ENCODE measurements at places on chromosomes 4 and X.

- DNase-seq = peak; percentile 59
Measured at GRCh38 chr4:146095091-146095690, 80.3 kb upstream of the LSM6 start.

GRCh38 chr4:5609306-5610007 is 98.9 kb downstream of the EVC2 start:
- DNase-seq = no peak

- no peak for DNase-seq
Measured at GRCh38 chrX:56385336-56385735, 153.2 kb downstream of the KLF8 start.

- DNase-seq = no peak
Measured at GRCh38 chr4:68748181-68748991, 67.4 kb upstream of the UGT2B10 start.

DNA sequence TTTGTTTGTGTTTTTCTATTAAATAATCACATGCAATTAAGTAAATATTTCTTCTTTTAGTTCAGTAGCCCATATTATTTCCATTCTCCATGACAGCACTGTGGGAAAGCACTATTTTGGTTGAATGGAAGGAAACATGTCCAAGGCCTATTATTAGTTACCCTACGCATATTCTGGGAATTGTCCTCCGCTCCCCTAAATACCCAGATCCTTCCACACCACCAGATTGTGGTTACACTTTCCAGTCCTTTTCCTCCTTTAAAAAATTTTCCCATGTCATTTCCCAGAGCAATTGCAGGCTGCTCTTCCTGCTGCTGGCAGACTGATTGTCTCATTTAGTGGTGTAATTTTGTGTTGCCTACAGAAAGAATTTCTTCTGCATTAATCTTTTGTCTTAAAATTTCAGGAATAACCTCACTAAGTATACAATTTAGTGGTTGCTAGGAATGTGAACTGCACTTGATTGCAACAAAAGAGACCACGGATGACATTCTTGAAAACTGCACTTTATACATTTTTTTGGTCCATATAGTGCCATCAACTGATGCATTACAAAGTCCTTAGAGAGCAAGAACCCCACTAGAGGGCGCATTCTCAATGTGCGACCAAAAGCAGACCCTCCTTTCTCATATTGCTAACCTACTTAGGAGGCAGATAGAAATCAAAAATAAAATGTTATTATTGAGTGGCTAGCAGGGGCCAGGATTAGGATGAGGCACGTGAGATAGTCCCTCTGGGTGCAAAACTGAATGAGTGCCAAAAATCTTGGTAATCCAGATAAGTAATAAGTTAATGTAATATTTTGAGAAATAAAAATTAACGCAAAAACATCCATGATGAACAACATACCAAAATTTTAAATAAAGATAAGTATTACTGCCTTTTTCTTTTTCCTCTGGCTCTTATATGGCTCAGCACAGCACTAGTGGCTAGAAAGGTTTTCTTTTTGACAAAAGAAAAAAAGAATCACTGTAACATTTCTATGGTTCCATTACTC is 98.8 kb upstream of the IQCM start:
- peak; percentile 86 for DNase-seq

DNA sequence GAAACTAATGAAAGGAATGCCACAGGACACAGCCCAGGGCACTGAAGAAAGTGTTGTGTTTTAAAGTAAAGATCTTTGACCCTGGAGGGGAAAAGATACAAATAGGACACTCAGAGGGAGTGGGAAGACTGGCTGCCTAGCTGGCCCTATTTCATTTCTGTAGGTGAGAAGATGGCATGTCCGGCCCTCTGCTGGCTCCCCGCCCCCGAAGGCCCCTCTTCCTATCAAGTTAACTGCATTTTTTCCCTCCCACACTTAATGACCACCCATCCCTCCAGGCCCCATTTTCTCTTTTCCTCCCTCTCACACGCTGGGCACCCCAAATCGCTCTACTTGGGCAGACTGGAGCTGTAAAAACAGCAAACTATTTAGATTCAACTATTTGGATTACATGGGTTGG is 5.5 kb upstream of the TRIM75 start:
- DNase-seq = no peak

- DNase-seq = no peak
Measured at GRCh38 chr4:157918036-157918832, 254.6 kb downstream of the GASK1B start.

- DNase-seq = no peak
Measured at GRCh38 chr4:184861047-184861446, 35.3 kb upstream of the ACSL1 start.

- no peak for DNase-seq
Measured at GRCh38 chr4:132169660-132170059, 979.4 kb upstream of the PCDH10 start.

GRCh38 chrX:19750028-19750782 is 137.2 kb downstream of the SH3KBP1 start:
- no peak for DNase-seq

DNA sequence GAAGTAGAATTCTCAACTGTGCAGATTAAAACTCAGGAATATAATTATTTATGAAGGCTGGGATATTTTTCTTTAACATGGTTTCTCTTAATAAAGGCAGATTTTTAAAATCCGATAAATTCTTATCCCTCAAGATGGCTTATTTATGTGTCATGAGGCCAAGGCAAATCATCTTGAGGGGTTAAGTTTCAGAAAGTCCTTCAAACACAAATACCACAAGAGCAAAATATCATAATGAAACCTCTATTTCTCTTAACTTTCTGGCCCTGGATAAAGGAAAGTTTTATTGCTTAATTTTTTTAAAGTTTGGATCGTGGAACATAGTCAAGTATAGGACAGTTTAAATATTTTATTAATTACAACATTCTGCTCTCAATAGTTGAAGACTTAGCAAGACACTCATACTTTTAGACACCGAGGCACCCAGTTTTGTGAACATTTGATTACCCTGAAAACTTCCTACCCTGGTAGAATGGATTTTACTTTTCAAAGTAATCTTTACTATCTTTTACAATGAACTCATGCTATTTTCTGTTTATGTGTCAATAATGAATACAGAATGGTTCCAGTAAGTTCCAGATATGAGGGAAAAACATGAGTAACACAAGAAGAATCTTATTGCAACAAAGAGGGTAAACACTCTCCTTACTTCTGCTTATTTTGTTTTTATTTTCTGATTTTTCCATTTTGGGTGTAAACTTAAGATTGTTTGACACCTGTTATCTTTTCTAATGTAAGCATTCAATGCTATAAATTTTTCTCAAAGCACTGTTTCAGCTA is 200.7 kb upstream of the IL15 start:
- no peak for DNase-seq

- DNase-seq = no peak
Measured at GRCh38 chr4:87851953-87852352, 19.2 kb downstream of the MEPE start.

DNA sequence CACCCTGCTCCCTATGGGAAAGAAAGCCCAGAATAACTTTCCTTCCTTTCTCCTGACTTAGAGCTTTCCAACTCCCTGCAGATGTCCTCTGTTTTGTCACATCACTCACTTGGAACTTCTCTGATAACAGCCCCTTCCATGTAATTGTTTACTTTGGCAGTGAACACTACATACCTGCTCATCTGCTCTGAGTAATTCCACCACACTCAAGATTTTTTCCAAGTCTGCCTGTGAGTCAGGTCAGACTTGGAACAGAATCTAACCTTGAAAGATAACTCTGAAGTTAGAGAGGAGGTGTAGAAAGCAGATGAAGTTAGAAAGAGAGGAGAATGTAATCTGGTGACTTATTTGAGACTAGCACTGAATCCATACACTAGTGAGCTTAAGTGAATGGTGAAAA is 7.4 kb downstream of the MAGEB10 start:
- no peak for DNase-seq

GRCh38 chr4:24646798-24647460 is 62.6 kb upstream of the DHX15 start:
- DNase-seq = no peak

- DNase-seq = no peak
Measured at GRCh38 chr4:113406723-113407016, 354.9 kb downstream of the CAMK2D start.

GRCh38 chrX:39117101-39117500 is 315.8 kb downstream of the MID1IP1 start:
- no peak for DNase-seq

GRCh38 chr4:23877758-23878229 is 12.1 kb downstream of the PPARGC1A start:
- DNase-seq = peak; percentile 67

DNA sequence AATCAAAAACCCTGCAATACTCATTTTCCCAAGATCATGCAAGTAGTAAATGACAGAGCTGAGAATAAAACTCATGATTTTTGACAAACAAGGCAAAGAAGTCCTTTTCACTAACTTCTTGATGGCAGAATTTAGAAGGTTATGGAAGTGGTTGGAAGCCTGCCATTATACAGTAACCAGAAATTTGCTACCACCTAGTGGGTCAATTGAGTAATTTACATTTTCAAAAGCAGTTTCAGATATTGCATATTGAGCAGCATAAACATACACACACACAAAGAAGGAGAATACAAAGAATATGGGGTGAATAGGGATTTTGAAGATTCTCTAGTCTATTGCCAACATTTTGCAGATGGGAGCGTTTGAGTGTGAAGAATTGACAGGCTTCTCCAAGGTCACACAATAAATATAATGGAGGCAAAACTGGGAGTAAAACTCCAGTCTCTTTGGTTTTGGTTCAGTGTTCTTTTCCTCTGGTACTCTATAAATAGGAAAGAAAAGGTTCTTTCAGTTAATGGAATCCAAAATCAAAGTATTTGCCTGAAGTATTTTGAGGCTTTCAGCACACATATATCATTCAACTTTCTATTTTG is 70.2 kb downstream of the GC start:
- no peak for DNase-seq

GRCh38 chr4:120857312-120857711 is 65.2 kb downstream of the PRDM5 start:
- no peak for DNase-seq

GRCh38 chr4:126038502-126039144 is 723.9 kb downstream of the FAT4 start:
- DNase-seq = no peak

- no peak for DNase-seq
Measured at GRCh38 chrX:54049801-54050200, 5.5 kb upstream of the PHF8 start.

GRCh38 chrX:104084534-104085277 is 8.7 kb upstream of the TMSB15C start:
- no peak for DNase-seq

Measured in BE2C (cell line).